ENCODE measurements at places on chromosomes 4 and X. TPM values are rescaled to one million over a fixed set of nuclear protein-coding genes. Genes with fewer than 3 reads are reported as not detected.

The STOX2 gene
- total RNA-seq: 0.59 TPM

The LIMCH1 gene
- 9.0 TPM for total RNA-seq

The NDP gene
- total RNA-seq: 0.59 TPM

The PABPC4L gene
- total RNA-seq: 2.7 TPM

The RTL3 gene
- total RNA-seq: under 0.01 TPM

The FAM184B gene
- under 0.01 TPM for total RNA-seq

The FHIP1A gene
- 4.4 TPM for total RNA-seq

The FAM9B gene
- not detected for total RNA-seq

The ARMCX6 gene
- total RNA-seq: 31.8 TPM

DNA sequence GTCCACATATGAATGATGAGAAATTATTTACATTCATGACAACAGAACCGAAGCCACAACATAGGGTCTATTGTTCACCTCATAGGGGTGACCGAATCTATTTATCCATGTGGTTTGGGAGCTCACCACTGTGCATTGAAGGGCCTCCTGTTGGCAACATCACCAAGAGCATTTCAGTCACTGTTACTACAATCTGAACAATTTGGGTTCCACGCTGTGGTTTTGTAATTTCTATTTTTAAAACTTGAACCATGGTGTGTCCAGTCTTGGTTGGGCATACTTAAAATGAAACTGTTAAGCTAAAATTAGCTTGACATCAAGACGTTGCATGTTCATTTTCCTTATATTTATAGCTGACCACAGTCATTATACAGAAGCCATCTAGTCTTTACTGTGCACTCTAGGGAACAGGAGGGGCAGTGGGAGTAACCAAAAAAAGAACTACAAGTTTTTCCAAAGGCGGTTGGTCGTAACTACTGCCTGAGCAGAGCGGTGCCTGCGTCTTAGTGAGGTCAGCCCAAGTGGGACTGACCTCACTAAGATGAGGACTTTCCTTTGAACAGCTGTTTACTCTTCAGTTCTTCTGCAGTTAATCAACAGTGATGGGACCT is 192.1 kb downstream of the SPRY1 start:
- peak; percentile 63 for DNase-seq

GRCh38 chr4:88283661-88284438 is 511 bp downstream of the PPM1K start:
- peak; percentile 87 for DNase-seq

DNA sequence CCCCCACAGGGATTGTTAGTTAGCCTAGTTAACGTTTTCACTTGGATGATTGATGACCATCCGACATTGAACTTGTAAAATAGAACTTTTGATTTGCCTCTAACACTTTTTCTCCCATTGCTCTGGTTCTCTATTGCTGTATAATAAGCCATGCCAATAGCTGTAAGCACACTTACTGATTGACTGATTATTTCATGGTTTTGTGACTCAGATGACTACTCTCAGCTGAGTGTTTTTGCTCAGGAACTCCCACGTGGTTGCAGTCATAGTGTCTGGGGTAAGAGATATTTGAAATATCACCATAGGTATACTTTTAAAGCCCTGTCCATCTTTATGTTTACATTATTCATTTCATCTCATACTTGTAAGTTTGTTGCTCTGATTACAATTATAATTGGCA is 1285.5 kb downstream of the STIM2 start:
- no peak for DNase-seq

- no peak for DNase-seq
Measured at GRCh38 chrX:122868631-122869030, 315.4 kb upstream of the GRIA3 start.

DNA sequence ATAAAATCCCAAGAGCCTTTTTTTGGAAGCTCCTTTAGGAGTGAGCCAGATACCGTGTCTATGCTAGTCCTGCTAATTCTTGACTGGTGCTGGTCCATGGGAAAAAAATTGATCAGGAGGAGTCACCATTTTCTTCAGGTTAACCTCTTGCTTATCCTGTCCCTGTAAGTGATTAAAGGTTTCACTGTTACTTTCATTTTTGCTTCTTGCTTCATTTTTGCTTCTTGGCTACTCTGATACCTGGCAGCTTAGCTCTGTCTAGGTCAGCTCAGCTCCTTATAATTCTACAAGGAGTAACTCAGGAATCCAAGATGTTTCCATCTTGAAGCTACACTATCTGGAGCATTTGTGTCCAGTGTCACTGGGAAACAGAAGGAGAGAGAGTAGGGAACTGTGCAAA is 45.7 kb downstream of the AFM start:
- no peak for DNase-seq

DNA sequence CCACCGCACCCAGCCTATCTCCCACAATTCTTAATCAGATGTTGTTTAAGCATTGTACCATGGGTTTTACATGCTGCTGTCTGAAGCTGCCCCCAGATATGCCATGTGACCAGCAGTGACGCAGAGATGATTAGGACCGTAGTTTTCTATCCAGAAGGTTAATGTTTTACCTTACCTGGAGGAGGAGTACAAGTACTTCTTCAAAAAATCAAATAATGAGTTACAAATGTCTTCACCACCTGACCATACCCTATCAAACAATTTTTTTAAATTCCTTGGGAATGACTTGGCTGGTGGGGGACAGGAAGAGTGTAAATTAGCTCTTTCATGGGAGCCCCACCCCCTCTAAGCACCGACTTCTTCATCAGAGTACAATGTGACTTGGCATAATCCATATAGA is 16.2 kb upstream of the SGMS2 start:
- DNase-seq: no peak

GRCh38 chr4:52843351-52843750 is 18.8 kb upstream of the RASL11B start:
- no peak for DNase-seq

DNA sequence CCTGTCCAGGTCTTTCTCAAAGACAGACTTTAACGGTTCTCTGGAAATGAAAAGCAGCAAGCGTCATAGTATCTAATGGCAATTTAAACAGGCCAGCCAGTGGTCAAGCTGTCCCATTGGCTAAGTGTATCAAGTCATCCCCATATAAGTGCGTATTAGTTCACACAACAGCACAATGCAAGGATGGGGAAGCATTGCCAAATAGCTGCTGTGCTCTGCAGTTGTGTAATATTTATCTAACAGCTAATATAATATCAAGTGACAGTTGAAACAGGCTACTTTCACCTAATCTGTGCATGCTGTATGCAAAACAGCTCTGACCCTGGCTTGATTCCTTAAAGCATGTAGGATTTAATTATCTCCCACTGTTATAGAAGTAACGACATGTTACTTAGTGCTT is 134.8 kb upstream of the PPARGC1A start:
- no peak for DNase-seq

DNA sequence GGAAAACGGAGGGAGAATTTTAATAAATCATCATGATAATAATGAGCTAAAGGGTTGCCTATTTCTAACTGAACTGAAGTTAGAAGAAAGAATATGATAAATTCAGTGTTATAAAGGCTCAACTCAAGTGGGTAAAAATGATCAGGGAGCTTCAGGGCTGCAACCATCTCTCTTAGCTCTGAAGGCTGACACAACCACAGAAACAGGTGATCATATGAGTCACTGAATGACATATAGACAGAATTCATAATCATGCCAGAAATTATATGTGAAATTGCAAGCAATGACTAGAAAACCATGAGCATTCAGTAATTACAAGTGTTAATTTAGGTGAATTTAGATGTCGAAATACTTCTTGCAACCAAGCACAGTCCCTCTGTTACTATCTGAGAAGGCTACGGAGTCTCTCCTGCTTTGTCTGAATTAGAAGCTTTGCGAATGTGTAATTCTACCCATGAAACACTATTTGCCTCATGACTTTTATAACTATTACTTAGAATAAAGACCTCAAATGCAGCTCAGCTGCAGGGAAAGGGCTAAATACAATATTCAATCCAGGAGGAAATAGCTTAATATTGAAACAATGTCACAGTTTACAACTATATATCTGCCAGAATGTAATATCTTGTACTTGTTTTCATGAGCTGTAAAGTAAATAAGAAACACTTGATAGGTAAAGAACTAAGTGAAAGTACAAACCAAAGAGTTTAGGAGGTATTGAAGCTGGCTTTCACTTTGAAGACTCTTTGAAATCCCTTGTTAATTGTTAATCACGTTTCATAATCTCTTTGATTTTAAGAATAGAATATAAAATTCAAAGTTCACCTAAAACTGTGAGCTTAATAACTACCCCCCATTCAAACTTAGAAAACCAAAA is 1972.6 kb downstream of the ARAP2 start:
- DNase-seq: no peak

DNA sequence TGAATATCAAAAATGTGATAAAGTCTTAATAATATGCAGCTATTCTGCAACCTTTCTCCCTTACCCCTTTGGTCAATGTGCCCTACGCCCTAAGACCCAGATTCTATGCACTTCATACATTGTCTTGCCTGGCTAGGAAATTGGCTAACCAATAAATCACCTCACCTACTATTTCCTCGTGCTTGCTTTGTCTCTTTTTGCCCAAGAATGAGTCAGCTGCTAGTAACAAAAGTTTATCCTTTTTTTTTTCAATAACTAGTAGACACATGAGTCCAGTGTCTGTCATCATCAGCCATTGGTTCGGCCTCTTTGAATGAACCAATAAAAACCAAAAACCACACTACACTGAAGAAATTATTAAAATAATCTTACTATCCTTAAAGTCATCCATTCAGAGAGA is 387.1 kb downstream of the PPP3CA start:
- no peak for DNase-seq

Measured in osteoblast (primary cell).